T-cell (primary cell): ENCODE measurements at places on chromosomes 11 and 22. TPM values are rescaled to one million over a fixed set of nuclear protein-coding genes. Genes with fewer than 3 reads are reported as not detected.

The TPBGL gene
- total RNA-seq: 0.47 TPM

The BATF2 gene
- not detected for total RNA-seq

The PANX3 gene
- total RNA-seq: not detected

The P2RY6 gene
- not detected for total RNA-seq

The TRIM48 gene
- total RNA-seq: not detected

The CDHR5 gene
- not detected for total RNA-seq

The OR8G1 gene
- not detected for total RNA-seq

The PRR33 gene
- 0.12 TPM for total RNA-seq

The MAJIN gene
- total RNA-seq: 1.8 TPM

The OR2D2 gene
- total RNA-seq: not detected

The KCNK7 gene
- 8.0 TPM for total RNA-seq

The NTM gene
- total RNA-seq: not detected

The CDC45 gene
- 2.7 TPM for total RNA-seq

The IL18BP gene
- 29.2 TPM for total RNA-seq

The CCDC15 gene
- total RNA-seq: 2.3 TPM

The SCN2B gene
- not detected for total RNA-seq

The TMEM45B gene
- total RNA-seq: 21.3 TPM

The POU2AF3 gene
- not detected for total RNA-seq

The LIN7C gene
- total RNA-seq: 27.3 TPM

The OR52I2 gene
- total RNA-seq: not detected

The LMO1 gene
- total RNA-seq: not detected

The SHANK3 gene
- 0.23 TPM for total RNA-seq
